IMR-90 (cell line): ENCODE measurements at places on chromosomes 13 and 19. TPM values are rescaled to one million over a fixed set of nuclear protein-coding genes. Genes with fewer than 3 reads are reported as not detected.

DNA sequence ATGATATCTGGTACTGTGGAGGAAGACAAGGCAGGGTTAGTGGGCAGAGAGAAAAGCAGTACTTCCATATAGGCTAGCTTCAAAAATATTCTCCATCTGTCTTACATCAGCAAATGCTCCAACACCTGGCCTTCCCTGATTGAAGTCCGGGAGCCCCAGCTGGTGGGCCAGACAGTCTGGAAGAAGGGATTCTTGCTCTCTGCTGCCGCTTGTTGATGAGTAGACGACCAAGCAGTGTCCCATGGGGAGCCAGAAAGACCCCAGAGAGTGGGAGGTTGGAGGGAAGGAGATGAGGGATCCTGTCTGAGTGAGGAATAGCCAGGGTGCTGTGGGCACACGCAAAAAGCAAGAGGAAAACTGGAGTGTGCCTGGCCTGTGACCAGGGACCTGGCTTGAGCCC is 95.1 kb downstream of the ATP8A2 start:
- no peak for DNase-seq

DNA sequence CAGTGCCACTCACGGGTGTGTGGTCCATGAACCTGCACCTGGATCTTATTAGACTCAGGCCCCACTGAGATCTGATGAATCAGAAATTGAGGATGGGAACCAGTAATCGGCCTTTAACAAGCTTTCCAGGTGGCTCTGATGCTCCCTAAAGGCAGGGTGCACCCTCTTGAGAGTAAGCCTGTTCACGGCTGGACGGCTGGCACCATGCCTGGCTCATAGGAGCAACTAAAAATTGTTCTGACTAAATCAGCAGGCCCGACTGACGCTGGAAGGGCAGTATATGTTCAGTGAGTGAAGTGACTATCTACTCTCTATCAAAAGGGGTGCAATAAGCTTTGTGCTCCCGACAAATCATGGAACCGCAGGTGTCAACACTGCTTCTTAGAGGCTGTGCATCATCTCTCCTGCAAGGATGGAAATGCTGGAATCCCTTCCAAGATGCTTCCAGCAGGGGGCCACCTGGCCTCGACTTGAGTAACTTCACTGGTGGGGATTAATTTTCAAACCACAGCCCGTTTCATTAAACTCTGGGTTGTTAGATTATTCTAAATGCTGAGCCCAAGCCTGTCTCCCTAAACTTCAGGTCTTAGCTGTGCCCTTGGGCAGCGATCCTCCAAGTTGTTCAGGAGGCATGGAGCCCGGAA is 28.4 kb downstream of the TMTC4 start:
- peak; percentile 31 for DNase-seq

DNA sequence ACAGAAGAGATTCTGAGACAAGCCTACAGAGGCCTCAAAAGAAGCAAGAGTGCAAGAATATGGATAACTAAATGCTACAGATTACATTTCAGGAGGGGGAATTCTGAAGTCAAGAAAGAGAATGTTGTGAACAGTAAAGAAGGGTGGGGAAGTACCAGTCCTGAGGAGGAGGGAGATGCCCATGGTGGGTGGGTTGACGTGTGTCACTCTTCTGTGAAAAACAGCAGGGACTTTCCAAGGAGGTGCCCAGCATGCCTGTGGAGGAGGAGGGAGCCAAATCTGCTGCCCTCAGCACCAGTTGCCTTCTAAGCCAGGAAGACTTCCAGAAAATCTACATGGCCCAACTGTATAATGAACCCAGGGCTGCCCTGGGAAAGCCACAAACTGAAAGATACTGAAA is 87.7 kb downstream of the SGCG start:
- no peak for DNase-seq

- no peak for DNase-seq
Observed at GRCh38 chr13:91659256-91660075, 261.0 kb downstream of the GPC5 start.

DNA sequence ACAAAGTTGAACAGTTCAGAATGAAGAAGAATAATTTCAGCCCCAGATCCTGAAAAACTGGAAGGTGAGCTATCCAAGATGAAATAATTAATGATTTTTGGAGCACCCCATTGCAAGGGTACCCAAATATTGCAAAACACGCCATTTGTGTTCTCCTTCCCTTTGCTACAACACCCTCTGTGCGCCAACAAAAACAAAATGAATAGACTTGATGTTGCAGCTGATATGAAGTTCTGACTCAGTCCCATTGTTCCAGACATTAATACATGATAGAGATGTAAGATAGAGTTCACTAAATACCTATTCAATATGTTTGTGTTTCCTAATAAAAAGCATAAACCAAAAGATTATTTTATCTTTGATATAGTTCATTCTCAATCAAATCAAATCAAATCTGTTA is 287.5 kb upstream of the SOX21 start:
- no peak for DNase-seq

The LGI4 gene
- not detected in 2 replicates for total RNA-seq

The MYH14 gene
- not detected in 2 replicates for total RNA-seq

The RETN gene
- not detected in 2 replicates for total RNA-seq

The HAUS8 gene
- 3.4 and 3.9 TPM in 2 replicates for total RNA-seq
